Activated CD4-positive, alpha-beta memory T cell treated with anti-CD3 and anti-CD28 coated beads, Interleukin-2, amount 10 ng/mL, durations not matched to agents 7 days and 5 days (primary cell): ENCODE measurements at places on chromosomes 4 and X. TPM values are rescaled to one million over a fixed set of nuclear protein-coding genes. Genes with fewer than 3 reads are reported as not detected.
A peak's percentile ranks its signal among the peaks of the same experiment; 100 is the strongest.

DNA sequence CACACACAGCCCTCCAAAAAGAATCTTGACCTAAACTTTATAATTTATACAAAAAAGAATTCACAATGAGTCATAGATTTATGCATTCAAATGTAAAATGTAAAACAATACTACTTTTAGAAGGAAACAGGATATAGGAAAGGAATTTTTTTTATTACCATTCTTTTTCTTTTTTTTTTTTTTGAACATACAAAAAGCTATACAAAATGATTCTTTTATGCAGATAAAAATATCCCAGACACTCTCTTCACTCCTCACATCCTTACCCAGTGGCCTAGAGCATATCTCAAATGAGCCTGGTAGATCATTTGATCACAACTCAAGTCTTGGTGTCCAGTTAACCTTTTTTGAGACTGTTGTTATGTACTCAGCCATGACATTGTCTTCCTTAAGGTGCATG is 307.3 kb upstream of the KLF3 start:
- no peak for DNase-seq

DNA sequence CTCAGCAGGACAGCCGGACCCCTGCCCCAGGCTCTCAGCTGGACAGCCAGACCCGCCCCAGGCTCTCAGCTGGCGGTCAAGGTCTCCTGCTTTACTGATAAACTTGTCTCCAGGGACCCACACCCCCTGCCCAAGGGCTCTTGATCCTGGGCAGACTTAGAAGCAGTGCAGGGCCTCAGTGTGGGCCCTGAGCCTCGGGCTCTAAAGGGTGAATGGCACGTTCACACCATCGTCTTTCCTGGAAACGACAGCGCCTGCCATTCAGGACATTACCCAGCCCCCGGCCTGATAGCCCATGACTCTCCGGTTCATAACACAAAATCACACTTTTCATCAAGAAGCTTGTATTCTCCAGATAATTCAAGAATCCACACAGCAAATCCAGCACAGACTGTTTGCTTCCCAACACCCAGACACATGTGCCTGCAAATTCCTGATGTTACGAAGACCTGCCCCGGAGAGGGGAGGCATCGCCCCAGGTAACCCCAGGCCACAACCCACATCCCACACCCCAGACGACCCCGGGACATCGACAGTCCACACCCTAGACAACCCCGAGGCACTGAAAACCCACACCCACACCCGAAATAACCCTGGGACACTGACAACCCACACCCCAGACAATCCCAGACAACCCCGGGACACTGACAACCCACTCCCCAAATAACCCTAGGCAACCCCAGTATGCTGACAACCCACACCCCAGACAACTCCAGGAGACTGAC is 136.8 kb downstream of the FAM53A start:
- no peak for DNase-seq

The CT45A1 gene
- total RNA-seq: not detected

DNA sequence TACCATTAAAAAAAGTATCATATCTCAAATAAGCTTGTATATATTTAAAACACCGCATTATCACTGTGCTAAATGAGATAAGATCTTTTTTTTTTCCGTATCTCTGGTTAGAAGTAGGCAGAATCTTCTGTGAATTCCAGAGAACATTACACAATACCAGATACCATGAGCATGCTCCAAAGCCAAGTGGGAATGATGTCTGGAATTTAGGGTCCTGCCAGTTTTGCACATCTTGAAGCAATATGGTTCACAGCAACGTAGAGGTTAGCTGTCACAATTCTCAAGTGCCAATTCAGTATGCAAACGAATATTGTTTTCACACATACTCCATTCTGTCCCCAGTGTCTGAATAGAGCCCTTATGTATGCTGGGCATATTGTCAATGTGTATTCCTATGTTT is 127.5 kb upstream of the NEIL3 start:
- DNase-seq: no peak

DNA sequence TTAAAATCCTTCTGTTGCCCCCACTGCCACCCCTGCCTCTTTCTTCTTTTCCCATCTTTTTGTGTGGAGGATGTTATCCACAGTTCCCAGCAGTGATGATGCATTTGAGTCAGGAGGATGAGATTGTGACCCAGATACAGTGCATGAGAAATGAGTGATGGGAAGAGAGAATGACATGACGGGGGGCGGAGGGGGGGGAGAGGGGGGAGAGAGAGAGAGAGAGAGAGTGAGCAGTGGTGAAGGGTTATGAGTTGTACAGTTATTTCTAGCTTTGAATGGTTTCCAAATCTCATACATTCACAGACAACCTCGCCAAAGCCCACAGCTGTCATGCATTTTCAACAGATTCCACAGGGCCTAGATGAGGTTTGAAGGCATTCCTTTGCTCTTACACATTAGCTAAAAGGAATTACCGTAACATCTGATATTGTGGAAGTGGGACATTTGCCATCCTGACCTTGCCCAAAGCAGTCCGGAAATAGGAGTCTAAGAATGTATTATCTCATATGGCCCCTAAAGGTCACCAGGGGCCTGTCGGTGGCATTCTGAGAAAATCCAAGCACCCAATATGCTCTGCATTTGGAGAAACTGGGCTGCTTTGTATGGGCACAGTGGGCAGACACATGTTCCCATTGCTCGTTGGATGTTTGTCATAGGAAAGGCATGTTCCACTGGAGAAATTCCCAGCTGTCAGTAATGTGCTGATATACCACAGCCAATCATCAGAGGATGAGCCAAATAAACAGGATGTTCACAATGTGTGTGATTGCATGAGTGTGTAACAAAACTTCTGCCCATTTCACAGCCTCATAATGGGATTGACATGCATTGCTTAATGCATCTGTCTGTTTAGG is 435.8 kb downstream of the SPRY1 start:
- DNase-seq: no peak

DNA sequence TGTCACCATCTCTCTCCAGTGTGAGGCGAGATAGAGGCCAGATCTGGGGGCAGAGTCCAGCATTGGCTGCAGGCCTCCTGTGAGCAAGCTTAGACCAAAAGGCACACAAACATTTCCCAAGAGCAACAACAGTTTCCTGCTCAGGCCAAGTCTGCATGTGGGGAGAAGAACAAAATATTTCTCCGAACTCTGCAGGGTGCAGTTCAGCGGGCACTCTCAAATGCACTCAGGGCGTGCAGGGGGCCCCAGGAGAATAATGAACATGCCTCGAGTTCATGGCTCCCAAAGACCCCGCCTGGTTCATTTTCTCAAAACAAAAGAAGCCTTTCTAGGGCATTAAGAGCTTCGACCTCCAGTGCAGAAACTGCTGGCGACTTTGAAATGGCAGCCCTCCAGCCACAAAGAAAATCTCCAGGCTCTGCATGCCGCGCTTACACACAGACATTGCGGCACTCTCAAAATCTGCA is 57.8 kb upstream of the HELT start:
- DNase-seq: no peak

DNA sequence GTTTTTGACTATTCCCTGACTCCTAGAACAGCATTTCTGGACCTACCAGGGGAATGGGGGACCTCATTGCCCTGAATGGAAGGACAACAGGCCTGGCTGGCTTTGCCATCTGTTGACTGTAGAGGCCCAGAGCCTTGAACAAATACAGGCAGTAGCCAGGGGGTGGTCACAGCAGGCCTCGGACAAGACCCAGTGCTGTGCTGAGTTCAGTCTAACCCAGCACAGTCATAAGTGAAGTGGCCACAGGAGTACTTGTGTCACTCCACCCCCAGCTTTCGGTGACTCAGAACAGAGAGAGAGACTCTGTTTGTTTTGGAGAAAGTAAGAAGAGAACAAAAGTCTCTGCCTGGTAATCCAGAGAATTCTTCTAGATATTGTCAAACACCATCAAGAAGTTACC is 310.0 kb downstream of the PRR32 start:
- DNase-seq: no peak

DNA sequence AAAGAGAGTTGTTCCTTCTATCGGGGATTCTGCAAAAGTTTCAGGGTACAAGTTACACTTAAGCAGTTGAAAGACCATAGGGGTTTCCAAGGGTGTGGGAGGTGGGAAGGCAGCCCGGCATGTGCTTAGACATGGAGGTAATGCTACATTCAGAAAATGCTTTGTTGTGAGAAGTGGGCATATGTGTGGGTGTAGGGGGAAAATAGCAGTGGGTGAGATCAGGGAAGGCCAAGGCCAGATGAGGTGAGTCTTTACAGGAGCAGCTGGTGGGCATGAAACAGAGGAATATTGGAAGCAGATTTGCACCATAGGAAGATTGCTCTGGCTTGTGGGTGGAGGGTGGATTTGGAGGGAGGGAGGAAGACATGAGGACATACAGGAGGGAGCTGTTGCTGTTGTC is 8.3 kb downstream of the CYTL1 start:
- no peak for DNase-seq

The CTPS2 gene
- total RNA-seq: 4.8 TPM

DNA sequence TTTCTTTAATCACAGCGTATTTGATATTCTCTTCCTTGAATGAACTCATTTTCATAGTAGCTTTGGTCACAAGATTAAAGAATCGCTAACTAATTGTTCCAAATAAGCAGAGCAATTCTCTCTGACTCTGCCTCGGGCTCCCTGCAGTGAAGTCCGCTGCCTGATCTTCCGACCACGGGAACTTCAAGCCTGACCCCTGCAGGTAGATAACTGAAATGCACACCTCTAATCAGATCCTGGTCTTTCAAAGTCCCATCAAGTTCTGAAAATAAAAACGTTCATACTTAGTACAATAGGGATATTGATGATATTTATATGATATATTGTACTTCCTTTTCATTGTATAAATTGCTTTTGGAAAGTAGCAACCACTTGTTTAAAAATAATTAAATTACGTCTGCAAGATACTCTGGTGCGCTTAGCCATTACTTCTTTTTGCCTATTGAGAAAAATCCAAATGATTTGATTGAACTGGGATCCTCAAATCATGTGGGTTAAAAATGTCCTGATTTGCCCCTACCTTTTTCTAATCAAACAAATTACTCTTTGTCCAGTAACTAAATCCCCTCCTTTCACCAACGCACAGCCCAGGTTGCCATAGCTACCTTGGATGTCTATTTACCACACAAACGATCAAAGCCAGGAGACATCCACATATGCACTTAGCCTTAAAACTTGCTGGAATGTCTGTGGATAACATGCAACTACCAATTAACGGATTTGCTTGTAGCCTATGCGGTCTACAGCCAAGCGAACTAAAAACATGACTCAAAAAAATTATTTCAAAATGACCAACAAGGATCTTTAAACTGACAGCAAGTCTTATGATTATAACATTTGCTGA is 4.2 kb downstream of the MID1 start:
- DNase-seq: no peak

DNA sequence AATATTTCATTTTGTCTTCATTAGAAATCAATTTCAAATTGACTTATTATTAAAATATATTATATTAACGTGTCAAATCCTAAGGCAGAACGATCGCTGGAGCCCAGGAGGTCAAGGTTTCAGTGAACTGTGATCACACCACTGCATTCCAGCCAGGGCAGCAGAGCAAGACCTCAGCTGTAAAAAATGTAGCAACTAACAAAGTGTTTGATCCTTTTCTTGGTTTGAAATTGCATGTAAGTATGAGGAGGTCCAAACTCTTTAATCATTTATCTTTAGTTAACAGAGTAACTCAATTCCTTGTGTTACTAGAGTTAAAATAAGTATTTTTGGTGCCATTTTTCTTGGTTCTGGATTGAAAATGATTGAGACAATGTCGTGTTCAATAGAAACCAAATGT is 1033.9 kb downstream of the NLGN4X start:
- DNase-seq: no peak

DNA sequence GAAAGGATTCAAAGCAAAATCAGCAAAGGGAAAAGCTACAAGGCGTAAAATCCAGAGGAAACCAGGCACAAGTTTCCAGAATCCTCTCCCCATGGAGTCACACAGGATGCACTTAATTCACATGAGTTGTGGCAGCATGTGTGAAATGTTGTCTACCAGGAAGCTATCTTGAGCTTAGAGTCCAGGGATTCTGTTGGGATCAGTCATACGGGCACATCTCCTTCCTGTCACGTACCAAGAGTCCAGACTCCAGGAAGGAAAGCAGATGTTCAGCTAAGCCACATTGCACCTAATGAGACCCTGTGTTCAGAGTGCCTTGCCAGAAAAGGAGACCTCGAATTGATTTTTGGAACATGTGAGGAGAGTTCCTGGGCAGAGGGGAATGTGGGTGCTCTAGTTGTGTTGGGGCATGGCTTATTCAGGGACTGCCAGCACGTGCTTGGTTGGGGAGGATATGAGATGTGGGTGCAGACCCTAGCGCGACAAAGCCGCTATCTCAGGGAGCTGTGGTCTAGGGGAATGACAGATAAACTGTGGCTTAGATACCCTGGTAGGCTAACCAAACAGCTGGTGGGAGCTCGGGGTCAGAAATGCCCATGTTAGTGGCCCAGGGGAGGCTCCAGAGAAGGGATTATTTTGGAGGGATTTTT is 70.0 kb downstream of the EVC start:
- peak; percentile 3 for DNase-seq

The CD40LG gene
- 139 TPM for total RNA-seq

The AFM gene
- total RNA-seq: not detected

DNA sequence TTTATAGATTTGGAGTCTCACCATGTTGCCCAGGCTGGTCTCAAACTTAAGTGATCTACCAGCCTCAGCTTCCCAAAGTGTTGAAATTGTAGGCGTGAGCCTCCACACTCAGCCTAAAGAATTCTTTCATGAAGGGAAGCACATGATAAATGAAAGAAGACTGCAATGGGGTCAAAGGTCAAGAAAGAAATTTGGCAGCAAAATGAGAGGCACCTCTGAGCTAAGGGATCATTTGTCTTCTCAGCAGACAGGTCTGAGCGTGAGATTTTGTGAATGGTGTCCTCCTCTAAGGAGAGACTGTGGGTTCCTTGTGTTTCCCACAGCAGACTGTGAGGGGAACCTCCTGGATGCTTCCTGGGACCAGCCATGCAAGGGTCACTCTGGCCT is 57.5 kb upstream of the EGFL6 start:
- no peak for DNase-seq

- no peak for DNase-seq
Measured at GRCh38 chr4:56575820-56576429, 70.3 kb downstream of the ARL9 start.

DNA sequence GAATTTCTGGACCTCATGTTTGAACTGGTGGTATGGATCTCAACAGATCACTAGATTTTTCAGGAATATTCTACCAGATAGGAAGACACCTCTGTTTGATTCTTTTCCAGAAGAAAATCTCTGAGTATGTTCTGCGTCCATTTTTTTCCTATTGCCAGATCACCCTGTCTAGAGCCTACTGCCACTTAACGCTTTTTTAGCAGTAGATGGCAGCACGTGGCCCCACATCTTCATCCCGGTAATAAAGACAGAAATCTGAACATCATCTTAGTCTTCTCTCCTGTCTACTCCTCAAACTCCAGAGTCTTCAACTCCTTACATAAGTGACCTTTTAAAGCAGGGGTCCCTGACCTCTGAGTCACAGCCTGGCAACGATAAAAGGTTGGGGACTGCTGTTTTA is 184.7 kb downstream of the TMA16 start:
- no peak for DNase-seq

GRCh38 chrX:112868586-112868985 is 28.0 kb upstream of the AMOT start:
- DNase-seq: no peak

The IL2RG gene
- 633 TPM for total RNA-seq

The DRP2 gene
- 0.78 TPM for total RNA-seq

The SULT1E1 gene
- total RNA-seq: not detected

The THOC2 gene
- total RNA-seq: 78.7 TPM

GRCh38 chr4:87151730-87152129 is 68.7 kb downstream of the KLHL8 start:
- no peak for DNase-seq

The HS6ST2 gene
- 0.18 TPM for total RNA-seq

The UNC5C gene
- not detected for total RNA-seq

The PHKA1 gene
- 1.4 TPM for total RNA-seq

- DNase-seq: no peak
Measured at GRCh38 chrX:133648594-133648993, 233.3 kb upstream of the GPC4 start.
